NB4 (cell line): ENCODE measurements at places on chromosomes 7 and 10.
A peak's percentile ranks its signal among the peaks of the same experiment; 100 is the strongest.

DNA sequence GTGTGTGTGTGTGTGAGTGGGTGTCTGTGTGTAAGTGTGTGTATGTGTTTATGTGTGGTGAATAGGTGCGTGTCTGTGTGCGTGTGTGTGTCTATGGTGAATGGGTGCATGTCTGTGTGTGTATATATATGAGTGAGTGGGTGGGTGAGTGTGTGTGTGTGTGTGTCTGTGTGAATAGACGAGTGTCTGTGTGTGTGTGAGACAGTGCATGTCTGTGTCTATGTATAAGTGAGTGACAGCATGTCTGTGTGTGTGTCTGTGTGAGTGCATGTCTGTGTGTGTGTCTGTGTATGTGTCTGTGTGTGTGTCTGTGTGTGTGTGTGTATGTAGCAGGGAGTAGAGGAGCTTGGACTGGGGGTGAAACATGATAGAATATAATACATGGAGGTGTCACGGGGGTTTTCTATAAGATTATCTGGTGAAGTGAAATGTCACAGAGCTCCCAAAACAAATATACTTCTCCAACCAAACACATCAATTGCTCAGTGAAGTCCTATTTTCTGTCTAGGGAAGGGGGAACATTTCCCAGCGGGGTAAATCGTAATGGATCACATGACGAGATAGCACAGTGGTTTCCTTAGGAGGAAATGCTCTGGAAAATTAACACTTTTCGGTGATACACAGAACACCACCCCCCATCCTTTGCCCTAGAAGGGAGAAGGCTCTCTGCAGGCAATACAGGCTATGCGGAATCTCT lies 723.3 kb upstream of the CELF2 start:
- DNase-seq = no peak

- no peak for DNase-seq
Measured at GRCh38 chr10:127392351-127393235, 156.5 kb upstream of the NPS start.

- no peak for DNase-seq
Measured at GRCh38 chr10:117674646-117675045, 132.1 kb downstream of the EMX2 start.

- DNase-seq = no peak
Measured at GRCh38 chr7:7895004-7895650, 73.5 kb upstream of the GLCCI1 start.

DNA sequence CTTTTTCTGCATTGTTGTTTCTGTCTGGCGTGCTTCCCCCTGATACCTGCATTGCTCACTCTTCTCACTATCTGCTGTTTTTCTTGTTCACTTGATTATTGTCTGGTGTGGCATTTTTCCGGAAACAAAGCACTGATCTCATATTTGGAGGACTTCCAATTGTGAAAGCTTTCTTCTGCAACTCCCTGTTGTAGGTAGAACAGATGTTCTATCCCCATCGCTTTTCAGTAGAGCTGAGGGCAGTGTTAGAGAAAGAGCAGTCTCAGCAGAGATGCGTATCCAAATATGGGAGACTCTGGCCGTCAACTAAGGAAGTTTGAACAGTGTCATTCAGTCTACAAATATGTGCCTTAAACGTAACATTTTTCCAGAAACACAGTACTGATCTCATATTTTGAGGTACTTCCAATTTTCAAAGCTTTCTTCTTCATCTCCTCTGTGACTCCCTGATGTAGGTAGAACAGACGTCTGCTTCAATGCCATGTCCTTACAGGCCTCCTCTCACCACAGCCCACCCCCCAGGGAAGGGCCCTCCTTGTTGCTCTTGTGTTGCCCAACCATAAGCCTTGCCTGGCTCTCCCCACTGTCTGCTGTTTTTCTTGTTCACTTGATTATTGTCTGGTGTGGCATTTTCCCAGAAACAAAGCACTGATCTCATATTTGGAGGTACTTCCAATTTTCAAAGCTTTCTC lies 27.1 kb upstream of the GJD4 start:
- no peak for DNase-seq

- DNase-seq = no peak
Measured at GRCh38 chr10:15083674-15084501, 4.7 kb downstream of the ACBD7 start.

DNA sequence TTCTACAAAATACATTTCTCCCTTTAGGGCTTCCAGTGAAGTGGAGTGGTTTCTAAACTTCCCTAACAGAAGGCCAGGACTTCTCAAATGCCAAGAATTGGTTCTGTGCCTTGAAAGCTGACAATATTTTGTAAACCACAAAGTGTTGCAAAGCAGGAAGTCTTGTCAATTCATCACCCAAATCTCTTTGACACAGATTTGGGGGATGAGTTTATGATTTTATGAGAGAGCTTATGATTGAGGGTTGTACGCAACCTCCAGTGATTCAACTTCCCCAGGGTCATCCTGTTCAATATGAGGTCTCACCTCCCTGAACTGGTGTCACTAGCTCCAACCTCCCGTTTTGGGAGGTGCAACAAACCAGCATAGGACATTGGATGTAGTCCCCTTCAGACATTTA lies 83.7 kb downstream of the PRLHR start:
- peak; percentile 71 for DNase-seq

DNA sequence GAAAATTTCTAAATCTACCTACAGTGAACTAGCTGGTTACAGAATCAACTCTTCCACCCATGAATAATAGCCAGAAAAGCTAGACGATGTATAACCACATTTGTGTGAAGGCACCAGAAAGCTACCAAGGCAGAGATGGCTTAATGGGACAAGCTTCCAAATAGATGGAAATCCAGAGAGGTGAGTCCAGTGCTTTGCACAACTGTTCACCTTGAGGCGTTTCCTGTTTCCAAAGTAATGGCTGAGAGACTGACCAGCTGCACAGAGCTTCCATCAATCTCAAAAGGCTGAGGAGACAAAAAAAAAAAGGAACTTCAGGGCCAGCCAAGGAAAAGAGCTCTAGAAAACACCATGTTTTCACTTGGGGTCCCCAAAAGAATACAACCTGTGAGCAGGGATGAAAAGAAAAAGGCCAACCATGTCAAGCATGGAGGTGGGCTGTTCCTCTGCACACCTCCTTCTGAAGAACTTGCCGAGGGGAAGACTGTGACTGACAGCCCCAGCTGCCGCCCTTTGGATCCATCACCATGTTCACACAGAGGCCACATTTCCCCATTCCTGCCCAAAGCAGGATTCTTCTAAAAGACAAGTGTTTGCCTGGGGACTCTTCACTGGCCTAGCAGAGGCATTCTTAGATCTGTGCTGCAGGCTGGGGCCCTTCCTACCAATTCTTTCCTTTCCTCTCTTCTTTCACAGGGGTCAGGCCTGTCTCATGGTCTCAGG lies 72.9 kb downstream of the ARHGAP21 start:
- DNase-seq = no peak

DNA sequence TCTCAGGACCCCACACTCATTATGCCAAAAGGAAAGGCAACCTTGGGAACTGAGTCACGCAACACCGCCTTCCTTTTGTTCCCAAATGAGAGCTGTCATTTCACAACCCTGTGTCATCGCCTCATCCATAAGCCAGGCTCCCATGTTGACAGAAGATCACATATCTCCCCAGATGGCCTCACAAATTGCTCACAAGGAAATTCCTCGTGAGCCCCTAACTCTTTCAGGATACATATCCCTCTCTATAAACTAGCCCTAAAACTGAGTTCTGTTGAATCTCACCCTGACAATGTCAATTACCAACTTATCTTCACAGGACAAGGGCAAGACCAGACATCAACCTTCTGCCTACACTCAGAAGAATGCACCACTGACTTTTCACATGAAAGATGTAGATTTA lies 22.6 kb downstream of the CCDC3 start:
- DNase-seq = no peak

DNA sequence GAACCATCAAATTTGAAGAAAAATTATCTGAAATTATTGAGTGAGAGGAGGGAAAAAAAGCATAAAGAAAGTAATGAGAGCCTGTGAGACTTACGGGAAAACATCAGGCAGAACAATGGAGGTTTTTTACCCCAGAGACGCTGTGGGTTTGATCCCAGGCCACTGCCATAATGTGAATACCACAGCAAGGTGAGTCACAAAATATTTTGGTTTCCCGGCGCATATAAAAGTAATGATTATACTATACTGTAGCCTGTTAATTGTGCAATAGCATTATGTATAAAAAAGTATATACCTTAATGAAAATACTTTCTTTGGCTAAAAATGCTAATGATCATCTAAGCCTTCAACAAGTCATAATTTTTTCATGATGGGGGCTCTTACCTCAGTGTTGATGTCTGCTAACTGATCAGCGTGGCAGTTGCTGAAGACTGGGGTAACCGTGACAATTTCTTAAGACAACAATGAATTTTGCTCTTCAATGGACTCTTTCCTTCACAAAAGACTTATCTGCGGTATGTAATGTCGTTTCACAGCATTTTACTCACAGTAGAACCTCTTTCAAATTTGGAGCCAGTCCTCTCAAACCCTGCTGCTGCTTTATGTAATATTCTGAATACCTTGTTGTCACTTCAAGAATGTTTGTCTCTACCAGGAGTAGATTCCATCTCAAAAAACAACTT lies 97.0 kb upstream of the FAM20C start:
- DNase-seq = no peak

- no peak for DNase-seq
Measured at GRCh38 chr10:130282492-130283218, 146.5 kb downstream of the GLRX3 start.

- DNase-seq = peak; percentile 88
Measured at GRCh38 chr7:106865130-106866041, at the start of gene PIK3CG. Gene PIK3CG (plus strand): TSS chr7:106865282. CDS start chr7:106867562, 2,280 bp downstream.
